NCI-H446 treated with DMSO at 0.1 percent for 48 hours (cell line): ENCODE measurements at places on chromosomes 2 and 18.

GRCh38 chr2:135320465-135321355 lies 210.3 kb downstream of the ZRANB3 start:
- DNase-seq: no peak

- no peak for DNase-seq
Observed at GRCh38 chr18:76351961-76352581, 143.0 kb downstream of the ZNF516 start.

DNA sequence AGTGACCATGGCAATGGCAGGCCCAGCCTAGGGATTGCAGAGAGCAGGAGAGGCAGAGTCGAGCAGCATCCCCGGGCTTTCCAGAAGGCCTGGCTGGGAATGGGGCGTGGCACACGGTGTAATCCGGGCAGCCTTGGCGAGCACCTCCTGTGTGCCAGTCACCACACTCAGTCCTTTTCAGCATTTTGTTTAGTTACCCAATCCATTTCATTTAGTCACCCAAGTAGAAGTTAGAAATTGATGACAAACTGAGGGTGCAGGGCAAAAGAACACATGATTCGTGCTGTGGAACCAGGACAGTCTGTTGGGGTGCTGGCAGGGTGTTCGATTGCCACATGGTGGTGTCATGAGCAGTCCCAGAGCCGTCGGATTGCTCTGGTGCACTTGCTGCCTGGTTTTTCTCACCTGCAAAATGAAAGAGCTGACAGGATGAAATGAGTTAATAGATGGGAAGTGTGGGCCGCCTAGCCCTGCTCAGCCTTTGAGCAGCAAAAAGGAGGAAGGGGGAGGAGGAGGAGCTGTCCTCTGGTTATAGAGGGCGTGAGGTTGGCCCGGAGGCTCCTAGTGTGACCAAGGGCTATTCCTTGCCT lies 299.4 kb downstream of the AGAP1 start:
- DNase-seq: no peak

DNA sequence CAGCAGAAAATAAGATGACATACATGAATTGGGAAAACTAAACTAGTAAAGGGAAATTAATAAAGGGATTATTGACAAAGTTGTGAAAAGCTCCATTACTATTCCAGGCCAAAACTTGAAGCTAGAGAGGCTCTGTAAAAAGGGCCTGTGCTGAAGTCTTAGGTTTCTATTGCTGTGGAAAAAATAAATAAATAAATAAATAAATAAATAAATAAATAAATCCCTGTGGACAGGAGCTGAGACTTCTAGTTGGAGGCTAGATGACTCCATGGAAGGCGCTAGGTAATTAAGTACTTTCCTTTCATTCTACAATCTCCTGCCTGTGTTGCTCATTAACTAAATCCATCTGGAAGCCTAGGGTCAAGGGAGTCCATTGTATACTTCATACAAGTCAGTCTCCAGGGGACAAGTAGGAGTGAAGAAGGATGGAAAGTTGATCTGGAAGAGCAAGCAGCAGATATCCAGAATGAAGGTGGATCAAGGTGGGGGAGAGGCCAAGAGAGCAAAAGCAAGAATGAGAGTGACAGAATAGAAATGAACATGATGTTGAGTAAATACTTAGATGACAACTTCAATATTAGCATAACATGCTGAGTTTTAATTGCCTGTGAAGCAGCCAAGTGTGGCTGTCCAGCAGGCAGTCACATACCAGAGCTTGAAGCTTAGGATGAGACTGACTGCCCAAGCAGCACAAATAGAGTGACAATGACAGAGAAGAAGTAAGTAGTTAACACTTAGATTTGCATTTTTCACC lies 26.2 kb upstream of the CCNT2 start:
- DNase-seq: no peak

DNA sequence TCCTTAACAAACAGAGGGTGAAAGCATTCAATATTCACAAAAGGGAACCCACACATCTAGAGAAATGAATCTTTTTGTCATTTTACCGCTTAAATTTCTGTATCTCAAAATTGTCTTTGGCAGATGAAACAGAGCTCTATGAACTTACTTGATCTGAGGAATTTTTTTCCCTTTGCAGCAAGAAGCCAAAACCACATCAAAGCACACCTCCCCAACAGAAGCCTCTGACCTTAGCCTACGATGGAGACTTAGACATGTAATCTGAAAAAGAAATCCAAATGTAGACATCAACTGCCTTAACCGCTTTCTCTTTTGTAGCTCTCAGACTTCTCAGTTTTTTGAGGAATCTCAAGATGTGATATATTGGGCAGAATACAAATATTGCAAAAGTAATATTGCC lies 287.9 kb upstream of the HNMT start:
- DNase-seq: no peak

DNA sequence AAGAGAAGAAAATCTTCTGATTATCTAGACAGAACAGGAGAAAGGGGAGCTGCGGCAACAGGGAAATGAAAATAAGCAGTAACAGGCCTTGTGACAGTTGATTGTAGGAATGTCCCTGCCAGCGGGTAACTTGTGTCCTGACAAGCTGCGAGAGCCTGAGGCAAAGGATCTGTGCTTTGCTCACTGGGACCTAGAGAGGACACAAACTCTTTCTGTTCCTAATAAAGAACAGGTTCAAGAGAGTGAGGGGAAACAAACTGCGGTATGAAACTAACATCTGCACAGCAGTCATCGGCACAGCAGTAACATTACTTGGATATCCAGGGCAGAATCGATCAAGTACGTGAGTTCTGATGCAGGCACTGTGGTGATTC lies 103.7 kb upstream of the THOC1 start:
- no peak for DNase-seq

DNA sequence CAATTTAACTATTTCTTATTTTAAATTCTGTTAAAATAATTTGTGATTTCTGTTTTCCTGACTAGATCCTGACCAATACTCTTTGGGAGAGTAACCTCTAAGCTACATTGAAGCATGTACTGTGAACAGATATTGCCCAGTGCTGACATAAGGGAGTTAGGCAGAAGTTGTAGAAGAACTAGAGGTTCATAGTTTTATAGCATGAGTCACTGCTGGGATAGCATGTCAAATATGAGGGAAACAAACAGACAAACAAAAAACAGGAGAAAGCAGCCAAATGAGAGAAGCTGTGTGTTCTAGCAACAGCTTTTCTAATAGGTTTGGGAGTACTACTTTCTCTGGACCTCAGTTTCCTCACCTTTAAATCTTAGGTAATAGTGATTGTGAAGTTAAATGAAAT lies 72.4 kb downstream of the CERS6 start:
- DNase-seq: no peak

DNA sequence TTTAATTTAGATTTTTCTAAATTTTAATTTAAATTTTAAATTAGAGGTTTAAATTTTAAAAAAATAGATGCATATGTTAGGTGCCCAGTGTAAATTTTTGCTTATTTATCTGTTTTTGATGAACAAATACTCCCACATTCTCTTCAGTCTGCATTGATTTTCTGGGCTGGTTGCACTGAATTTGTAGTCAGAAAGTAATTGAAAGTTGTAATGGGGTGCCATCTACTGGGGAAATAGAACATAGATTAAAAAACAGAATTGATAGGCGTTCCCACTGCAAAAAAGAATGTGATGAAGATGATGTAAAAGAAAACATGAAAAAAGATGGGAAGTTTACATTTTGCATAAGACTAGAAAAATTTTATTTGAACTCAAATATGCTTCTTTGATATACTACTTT lies 51.7 kb upstream of the CCDC85A start:
- peak; percentile 33 for DNase-seq

DNA sequence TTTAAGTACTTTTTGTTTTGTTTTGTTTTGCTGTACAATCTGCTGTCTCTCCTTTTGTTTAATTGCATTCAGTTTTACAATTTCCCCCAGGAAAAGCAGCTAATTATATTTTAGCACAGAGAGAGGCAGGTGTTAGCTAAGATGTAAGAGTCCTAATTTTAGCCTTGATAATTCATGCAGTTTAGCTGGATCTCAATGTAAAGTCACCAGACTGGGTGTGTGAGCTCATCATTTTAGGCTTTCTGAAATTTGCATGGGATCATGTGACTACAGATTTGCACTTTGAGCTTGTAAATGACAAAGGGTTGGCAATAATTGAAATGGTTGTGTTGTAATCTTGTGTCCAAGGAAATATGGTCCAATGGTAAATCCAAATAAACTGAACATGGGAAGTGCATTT lies 68.5 kb downstream of the ETAA1 start:
- DNase-seq: no peak

DNA sequence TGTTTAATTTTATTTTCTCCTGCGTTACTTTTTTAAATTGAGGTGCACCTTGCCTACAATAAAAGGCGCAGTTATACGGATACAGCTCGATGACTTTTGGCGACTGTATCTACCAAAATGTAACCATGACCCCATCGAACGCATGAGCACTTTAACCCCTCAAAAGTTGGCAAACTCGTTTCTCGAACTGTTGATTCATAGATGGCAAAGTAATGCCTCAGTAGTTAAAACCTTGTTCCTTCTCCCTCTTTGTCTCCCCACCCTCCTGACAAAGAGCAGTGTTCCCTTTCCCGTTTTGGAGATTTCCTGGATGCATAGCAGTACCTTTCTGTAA lies 577 bp downstream of the MOGAT1 start:
- DNase-seq: no peak

DNA sequence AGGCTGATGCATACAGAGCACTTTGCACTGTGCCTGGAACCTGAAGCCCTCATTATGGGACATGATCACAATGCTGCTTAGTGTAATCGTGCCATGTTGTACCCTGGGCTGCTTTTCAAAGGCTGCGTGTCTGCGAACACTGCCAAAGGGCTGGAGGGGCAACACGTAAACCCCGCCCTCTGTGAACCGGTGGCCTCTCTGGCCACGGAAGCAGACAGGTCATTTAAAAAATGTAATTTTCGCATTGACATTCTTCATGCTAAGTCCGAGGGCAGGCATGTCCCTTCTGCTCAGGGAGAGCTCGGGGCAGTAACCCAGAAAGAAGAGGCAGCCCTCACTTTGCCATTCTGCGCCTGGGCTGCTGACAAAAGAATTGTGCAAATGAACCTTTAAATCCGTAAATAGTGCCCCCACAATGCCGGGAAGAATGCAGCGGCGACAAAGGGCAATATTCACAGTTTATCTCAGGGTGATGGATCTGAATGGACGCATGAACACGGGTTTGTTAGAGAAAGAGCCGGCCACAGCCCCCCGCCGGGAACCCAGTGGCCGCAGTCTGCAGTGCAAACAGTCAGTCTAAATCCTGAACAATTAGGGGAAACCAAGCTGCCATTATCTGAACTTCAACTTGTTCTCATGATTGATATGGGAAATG lies 226.1 kb downstream of the MYCN start:
- no peak for DNase-seq

DNA sequence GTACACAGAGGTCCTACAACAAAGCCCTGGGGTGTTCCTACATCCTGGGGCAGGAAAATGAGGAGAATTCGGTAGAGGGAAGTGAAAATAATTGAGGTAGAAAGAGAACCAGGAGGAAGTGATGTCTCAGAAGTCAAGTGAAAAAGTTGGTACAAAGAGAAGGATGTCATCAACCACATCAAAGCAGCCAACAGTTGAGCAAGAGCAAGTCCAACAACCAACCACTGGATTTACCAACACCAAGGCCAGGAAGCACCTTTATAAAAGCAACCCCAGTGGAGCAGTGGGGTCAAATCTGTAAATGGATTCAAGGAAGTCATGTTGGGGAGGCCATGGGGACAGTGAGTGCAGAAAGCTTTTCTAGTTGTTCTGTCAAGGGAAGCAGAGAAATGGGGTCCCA lies 360.4 kb downstream of the ZNF516 start:
- DNase-seq: no peak

GRCh38 chr2:72999729-73000725 lies 71.5 kb downstream of the SFXN5 start:
- DNase-seq: no peak

DNA sequence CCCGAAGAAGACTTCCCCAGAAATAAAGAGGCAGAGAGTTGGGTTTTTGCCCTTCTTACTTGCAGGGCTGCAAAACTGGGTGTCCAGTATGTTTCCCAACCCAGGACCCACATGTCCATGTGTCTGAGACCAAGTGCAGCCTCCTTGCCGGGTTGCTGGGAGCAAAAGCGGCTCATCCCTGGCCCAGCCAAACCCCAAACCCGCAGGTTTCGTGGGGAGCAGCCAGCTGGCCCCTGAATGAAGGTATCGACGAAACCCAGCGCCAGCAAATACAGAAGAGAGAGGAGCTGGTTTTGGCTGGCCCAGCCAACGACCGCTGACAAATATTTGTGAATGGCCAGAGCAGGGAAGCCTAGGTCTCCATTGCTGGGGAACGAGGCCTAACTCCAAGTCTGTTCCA lies 197.1 kb downstream of the SMAD7 start:
- DNase-seq: no peak

DNA sequence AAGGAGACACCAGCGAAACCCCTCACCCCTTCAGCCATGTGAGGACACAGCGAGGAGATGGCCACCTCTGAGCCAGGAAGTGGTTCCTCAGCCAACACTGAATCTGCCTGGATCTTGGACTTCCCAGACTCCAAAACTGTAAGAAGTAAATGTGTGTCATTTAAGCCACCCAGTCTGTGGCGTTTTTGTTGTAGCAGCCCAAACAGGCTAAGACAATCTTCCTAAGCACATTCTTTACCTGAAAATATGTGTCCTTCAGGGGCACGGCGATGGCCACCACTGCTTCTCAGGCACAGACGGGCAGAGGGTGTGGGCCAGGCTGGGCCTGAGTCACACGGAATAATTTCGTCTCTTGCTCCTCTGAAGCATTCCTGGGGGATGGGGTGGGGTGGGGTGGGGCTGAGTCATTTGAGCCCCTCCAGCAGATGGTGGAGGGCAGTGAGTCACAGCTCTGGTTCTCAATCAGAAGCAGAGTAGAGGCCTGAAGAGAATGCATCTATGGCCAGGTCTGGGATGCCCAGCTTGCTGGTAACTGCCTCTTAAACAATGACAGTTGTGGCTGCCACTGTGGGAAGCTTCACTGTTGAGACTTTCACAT lies 142.4 kb downstream of the CAPN13 start:
- peak; percentile 62 for DNase-seq

GRCh38 chr2:219335373-219335786 lies 2.8 kb upstream of the RESP18 start:
- no peak for DNase-seq

DNA sequence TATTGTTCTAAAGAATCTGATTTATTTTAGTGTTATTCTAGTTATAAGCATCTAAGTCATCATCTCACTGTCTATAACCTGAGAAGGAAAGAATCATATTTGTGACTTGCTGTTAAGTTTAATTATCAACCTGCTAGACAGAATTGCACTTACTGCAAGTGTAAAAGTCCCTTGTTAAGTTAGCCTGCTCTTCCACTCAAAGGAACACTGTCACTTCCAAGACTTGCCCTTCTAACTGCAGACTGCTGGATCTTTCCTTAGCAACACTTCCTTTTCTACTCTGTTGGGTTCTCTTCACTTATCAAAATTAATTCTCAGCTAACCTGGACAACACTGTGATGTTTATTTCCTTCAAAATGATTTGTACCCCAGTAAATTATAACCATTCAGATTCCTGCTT lies 323.2 kb upstream of the TFPI start:
- no peak for DNase-seq

DNA sequence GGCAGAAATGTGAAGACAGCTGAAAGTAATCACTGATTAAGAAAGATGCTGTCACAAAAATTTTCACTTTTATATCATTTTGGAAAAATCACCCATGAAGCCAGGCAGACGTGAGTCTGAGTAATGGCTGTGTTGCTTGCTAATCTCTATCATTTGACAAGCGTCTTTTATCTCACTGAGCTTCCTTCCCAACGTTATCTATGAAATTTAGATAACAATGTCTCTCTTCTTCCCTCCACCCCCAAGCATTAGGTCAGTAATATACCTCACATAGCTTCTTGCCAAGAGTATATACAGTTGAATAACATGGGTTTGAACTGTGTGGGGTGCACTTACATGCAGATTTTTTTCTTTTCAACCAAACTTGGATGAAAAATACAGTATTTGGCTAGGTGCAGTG lies 388.6 kb upstream of the NRXN1 start:
- no peak for DNase-seq

GRCh38 chr2:182616471-182617393 lies 99.3 kb upstream of the DNAJC10 start:
- no peak for DNase-seq
